AG08396 (cell line): ENCODE measurements at places on chromosomes 11 and 22.
A peak's percentile ranks its signal among the peaks of the same experiment; 100 is the strongest.

DNA sequence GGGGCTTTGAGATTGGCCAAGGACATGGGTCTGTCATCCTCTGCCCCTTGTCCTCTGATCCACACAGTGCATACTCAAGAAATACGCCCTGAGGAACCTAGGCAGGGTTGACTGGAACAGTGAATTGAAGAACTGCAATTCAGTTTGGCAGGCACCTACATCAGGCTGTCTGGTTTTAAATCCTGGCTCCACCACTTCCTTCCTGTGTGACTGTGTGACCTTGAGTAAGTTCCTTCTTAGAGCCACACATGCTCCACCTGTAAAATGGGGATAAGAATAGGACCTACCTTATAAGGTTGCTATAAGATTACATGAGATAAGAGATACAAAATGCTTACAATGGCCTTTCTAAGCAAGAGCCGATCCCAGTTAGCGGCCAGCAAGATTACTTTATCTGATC is 15.8 kb upstream of the TCF20 start:
- DNase-seq: no peak

- DNase-seq: peak; percentile 29
These were observed 32.5 kb downstream of the PLEKHA7 start for GRCh38 chr11:16981651-16982194.

GRCh38 chr22:24107661-24108060 is 73.6 kb upstream of the SUSD2 start:
- DNase-seq: peak; percentile 90

- DNase-seq: no peak
These were observed 1075.3 kb downstream of the TBC1D22A start for GRCh38 chr22:47837703-47838102.

DNA sequence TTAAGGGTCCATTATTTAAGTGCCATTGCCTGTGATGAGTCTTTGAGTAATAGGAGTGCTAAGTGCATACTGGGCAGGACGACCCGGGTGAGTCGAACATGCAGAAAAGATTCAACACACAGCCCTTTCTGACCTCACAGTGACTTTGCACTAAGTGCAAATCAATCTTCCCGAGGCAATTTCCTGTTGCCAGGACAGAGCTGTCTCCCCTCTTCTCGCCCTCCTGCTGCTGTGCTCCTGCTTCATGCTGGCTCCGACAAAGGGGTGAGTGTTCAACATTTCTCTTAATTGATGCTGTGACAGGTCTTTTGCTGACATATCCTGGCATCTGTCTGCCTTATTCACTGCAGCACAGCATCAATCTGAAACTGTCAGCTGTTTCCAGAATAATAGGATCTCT is 42.0 kb downstream of the MCHR1 start:
- peak; percentile 29 for DNase-seq

- no peak for DNase-seq
These were observed 71.2 kb upstream of the B3GAT1 start for GRCh38 chr11:134483291-134483690.

GRCh38 chr11:119590651-119591351 is 138.2 kb downstream of the NECTIN1 start:
- DNase-seq: no peak

GRCh38 chr11:102112509-102112821 is 2.2 kb downstream of the YAP1 start:
- DNase-seq: no peak

DNA sequence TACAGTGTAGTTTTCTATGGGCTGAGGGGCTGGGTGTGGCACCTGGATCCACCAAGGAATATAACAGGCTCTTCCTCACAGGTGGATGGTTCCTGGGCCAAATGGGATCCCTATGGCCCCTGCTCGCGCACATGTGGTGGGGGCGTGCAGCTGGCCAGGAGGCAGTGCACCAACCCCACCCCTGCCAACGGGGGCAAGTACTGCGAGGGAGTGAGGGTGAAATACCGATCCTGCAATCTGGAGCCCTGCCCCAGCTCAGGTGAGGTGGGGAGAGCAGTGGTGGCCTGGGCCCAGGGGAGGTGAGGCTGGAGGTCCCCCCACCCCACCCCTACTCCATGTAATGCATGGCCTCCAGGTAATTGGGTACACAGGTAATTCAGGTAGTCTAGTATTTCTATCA is 20.7 kb downstream of the ADAMTS15 start:
- DNase-seq: no peak

- peak; percentile 6 for DNase-seq
These were observed 4.0 kb downstream of the PYGM start for GRCh38 chr11:64755681-64756361.
